ENCODE measurements at places on chromosomes 7 and 10.

GRCh38 chr7:121744319-121744718, 128.6 kb upstream of the PTPRZ1 start:
- DNase-seq = no peak

DNA sequence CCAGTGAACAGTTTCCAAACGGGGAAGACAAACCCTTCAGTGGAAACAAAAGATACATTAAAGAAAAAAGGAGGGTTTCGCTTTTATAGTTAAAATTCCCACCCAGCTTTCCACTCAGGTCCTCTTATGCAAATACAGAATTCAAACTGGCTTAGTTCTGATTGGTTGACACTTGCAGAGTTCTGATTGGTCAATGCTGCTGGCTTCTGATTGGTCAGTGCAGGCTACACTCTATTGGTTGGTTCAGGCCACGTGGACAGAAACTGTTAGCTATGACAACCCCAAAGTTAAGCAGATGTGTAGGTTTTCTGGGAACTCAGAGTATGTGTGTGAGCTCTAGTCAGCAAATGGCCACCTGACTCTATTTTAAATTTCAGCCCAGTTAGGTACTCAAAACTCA, 80.0 kb downstream of the FBXL13 start:
- DNase-seq = no peak

GRCh38 chr10:57338823-57339558, 928.7 kb downstream of the IPMK start:
- peak; percentile 22 for DNase-seq

GRCh38 chr10:6695519-6695918, 115.4 kb upstream of the PRKCQ start:
- DNase-seq = no peak

GRCh38 chr10:130407052-130407451, 270.9 kb downstream of the GLRX3 start:
- DNase-seq = no peak

GRCh38 chr10:13913897-13914296, 327.1 kb downstream of the PRPF18 start:
- no peak for DNase-seq

GRCh38 chr7:36051501-36051900, 101.6 kb upstream of the EEPD1 start:
- DNase-seq = no peak

GRCh38 chr7:5094641-5095040, 49.0 kb downstream of the RBAK start:
- no peak for DNase-seq

- peak; percentile 28 for DNase-seq
Observed at GRCh38 chr10:101658975-101659374, 36.0 kb downstream of the FBXW4 start.

GRCh38 chr7:143381427-143382125, 431 bp downstream of the ZYX start:
- DNase-seq = peak; percentile 77

DNA sequence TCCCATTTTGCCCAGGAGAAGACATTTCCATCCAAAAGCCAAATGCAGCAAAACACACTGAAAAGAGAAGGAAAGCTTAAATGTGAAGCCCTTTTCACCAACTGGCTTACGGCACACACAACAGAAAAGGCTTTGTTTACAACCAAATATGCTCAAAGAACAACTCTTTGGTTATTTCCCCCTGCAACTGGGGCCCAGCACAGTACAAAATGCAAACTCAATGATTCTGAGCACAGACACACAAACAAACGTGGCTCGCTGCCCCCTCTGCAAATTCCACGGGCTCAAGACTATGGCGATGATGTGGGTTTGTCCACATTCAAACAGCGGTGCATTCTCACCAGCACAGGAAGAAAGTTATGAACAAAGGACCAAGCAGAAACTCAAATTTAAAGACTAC, 5.3 kb downstream of the CPXM2 start:
- DNase-seq = no peak

- DNase-seq = no peak
Observed at GRCh38 chr10:14860791-14861190, 17.9 kb upstream of the SUV39H2 start.

GRCh38 chr7:70785427-70785826, 346.5 kb upstream of the GALNT17 start:
- DNase-seq = no peak

DNA sequence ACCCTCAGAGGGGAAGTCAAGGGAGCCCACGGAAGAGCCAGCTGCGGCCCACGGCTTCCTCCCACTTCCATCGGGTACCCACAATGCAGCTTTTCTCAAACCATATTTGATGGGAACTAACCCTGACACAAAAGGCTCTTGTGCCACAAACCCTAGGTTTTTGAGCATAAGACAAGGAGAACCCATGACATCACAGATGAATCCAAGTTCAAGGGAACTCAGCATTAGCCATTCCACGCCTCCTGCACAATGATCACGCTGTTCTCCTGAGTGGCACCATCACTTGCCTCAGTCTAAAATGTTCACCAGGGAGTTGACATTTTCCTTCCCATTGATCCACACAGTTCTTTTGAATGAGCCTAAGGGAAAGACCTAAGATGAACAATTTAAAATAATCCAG, 70.4 kb downstream of the ITIH5 start:
- DNase-seq = no peak

DNA sequence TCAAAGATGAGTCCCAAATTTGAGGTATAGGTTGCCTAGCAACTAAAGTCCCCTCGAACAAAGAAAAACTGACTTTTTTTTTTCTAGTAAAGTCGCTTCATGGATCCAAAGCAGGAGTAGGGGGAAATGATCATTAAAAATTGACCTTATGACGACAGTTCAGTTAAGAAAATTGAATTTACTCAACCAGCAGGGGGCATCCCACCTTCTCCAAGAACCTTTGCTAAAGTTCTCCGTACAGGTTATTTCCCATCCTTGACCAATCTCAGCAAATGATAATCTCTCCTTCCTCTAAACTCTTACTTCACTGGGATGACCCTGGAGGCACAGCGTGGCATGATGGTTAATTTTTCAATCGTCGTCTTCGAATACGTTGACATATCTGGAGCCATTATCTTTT, 228.3 kb downstream of the CALN1 start:
- DNase-seq = no peak

DNA sequence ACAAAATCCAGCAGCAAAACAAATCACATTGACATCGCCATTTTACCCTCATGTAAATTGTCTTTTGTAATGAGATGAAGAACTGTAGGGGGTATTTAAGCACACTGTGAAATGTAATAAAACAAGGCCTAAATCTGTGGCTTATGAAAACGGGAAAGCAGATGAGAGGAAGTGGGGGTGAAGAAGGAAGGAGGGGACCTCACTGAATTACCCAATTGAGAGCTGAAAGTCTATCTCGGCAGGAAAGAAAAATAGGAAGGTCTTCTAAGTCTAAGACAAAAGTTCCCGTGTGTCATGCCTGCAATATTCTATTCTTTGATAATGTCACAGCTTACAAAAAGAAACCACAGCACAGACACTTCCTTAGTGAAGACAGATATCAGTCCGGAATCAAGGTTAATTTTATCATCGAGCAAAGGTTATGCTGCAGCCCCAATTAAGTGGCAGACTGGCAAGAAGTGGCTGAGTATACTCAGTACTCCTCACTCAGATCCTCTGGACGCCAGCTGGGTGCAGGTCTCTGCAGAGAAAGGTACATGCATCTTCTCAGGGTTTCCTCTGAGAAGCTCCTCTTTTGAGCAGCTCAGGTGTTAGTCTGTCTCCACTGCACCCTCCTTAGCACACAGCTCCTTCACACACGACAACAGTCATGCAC, 239.7 kb downstream of the FANK1 start:
- DNase-seq = no peak

DNA sequence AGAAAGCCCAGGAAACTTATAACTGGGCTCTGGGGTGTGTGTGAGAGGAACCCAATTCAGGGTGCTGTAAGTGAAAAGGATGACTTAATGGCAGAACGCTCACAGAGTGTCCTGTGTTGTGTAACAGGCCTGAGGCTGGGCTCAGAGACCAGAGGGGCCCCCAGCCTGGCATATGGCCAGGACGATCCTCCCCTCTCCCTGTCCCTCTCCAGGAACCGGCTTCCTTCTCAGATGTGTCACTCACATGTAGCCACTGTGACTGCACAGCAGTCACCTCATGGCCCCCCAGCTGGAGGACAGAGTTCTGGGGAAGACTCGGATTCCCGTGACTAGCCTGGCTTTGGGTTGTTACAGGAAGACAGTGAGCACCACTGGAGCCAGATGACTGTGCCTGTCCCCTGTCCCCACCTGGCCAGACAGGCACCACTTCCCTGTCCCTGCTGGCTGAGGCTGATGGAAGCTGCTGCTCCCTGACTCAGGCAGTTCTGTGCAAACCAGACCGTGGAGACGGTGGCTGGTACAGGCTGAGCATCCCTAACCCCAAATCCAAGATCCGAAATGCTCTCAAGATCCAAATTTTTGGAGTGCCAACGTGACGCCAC, 220.5 kb downstream of the MLLT10 start:
- DNase-seq = no peak

- peak; percentile 21 for DNase-seq
Observed at GRCh38 chr10:59234816-59235429, 58.5 kb downstream of the PHYHIPL start.

GRCh38 chr7:28296571-28297483, 115.5 kb upstream of the CREB5 start:
- no peak for DNase-seq

- no peak for DNase-seq
Observed at GRCh38 chr10:20006169-20006870, 190.1 kb downstream of the PLXDC2 start.

GRCh38 chr10:3281941-3282673, 109.5 kb upstream of the PITRM1 start:
- DNase-seq = peak; percentile 31

DNA sequence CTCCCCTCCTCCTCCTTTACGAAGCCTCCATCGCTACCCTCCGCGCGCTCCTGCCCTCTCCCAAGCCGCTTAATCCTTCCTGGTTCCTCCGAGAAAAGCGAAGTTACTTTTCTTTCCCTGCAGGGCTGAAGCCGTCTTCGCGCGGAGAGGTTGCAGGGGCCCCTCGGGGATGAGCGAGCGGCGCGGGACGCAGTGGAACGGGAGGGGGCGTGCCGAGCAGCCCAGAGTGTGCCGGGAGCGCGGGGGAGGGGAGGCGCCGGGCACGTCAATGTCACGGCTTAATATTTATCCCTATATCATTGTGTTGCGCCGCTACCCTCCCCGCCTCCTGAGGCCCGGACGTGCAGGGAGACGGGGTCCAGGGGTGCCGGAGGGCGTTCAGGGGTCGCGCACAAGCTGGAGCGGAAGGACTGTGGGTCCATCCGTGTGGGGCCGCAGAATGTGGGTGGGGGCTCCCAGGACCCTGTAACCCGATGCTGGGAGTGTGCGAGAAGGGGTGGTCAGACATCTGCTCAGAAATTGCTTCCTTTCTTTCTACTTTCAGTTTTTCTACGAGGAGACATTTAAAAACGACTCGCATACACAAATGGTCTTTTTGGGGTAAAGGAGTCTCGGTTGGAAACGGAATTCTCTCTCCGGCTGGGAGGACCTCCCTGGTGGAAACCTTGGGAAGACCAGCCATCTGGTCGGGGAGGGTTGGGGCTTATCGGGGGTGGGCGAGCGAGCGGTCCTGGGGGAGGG, 2.4 kb downstream of the CDK6 start:
- DNase-seq = peak; percentile 82

DNA sequence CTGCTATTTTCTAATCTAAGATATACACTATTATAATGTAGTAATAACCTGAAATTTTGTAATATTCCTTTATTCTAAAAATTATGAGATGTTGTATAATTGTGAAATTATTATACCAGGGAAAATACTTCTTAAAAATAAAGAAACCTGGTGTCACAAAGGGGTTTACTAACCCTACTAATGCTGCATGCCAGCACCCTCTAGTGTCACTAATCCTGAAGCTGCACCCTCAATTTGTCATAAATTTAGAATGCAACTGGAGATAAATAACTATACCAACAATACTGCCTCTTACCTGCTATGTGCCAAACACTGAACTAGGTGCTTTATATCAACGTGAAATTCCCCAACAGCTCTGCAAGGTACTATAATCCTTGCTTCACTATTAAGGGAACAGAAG, 30.8 kb downstream of the TM9SF3 start:
- no peak for DNase-seq

GRCh38 chr10:31508882-31509281, 189.9 kb downstream of the ZEB1 start:
- DNase-seq = no peak

- no peak for DNase-seq
Observed at GRCh38 chr10:103470761-103471653, 8.0 kb downstream of the CALHM3 start.

GRCh38 chr7:114148779-114149178, 230.0 kb upstream of the PPP1R3A start:
- DNase-seq = no peak

GRCh38 chr10:46525177-46525823, 31.2 kb downstream of the GPRIN2 start:
- DNase-seq = no peak

DNA sequence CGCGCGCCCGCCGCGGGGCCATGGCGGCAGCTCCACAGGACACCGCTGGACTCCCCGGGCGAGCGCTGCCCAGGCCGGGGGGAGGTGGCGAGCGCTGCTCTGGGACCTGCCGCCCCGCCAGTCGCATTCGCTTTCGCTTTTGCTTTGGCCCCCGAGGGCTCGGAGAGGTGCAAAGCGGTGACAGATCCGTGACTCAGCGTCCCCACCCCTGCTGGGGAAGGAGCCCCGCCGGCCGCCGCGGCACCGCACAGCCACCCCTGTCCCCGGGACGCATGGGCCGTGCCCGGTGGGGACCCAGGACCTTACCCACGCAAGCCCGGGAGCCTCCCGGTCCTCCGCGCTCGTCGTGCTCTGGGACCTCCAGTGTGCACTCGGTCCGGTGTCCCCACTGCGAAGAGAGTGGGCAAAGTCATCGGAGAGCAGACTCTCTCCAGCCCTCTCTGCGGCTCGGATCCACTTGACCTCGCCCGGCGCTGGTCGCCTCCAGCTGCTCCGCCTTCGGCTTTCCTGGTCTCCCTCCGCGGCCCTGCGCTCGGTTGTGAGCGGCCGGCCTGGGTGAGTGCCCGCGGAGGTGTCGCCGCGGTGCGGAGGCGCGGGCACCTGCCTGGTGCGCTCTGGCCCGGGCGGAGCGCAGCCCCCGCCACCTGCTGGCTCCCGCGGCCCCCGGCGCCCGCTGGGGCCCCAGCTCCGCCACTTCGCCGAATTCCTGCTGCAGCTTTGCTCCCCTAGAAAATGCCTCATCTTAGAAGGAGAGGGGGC, at the start of gene IL15RA:
IL15RA (minus strand) TSS at position 73 of the 759 bp plus-strand sequence; CDS start at position 22, 51 bp downstream.
- DNase-seq = peak; percentile 53

DNA sequence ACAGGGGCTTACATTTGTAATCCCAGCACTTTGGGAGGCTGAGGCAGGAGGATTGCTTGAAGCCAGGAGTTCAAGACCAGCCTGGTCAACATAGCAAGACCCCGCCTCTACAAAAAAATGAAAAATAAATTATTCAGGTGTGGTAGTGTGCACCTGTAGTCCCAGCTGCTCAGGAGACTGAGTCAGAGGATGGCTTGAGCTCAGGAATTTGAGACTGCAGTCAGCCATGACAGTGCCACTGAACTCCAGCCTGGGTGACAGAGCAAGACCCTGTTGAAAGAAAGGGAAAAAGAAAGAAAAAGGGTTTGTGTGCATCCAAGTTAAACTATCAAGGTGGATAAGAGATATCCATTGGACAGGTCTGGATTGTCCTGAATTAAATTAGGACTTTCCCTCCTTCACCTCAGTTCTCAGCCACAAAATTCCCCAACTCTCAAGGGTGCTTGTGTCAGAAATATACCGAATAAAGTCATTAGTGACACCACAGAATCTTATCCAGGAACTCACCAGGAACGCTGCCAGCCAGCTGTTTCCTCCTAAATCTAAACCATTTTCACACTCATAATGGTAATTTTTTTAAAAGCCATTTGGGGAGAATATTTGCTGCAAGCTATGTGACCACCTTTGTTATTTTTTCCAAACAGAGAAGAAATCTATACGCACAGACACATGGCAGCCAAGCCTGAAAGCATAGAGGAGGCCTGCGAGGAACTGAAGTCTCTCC, 12.0 kb downstream of the AFAP1L2 start:
- no peak for DNase-seq

All from renal pelvis (tissue), 12 donors.